Small intestine (tissue), 16 donors: ENCODE measurements at places on chromosomes 1 and 21.

DNA sequence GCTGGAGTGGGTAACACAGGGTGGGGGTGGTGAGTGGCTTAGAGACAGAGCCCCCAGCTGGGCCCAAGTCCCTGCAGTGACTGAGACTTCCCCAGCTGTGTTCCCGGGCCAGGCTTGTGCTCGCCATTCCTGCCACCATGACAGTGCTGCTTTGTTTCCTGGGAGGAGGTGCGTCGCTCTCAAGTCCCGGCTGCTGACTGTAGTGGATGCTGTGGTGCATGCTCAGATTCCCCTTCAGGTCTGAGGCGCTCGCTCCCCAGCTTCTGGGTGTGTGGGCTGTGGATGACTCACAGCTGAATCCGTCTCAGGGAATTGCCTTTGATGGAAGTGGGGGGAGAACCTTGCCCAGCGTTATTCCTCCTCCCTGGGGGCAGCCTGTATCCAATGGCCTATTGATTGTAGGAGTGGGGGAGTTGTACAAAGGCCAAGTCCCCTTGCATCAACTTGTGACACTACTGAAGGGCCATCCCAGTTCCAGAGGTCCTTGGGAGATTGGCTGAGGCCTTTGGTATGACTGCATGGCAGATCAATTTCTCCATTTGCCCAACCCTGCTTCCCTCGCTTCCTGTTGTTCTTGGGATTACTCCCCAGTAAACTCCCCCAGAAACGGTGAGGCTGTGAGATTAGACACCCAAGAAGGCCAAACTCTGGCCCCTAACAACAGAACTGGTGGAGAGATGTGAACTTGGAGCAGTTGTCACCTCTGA is 17.8 kb upstream of the POU3F1 start:
- no peak for DNase-seq

- DNase-seq = no peak
These were observed 37.6 kb upstream of the LMO4 start for GRCh38 chr1:87291107-87291506.

- DNase-seq = no peak
These were observed 8.7 kb upstream of the KCNK1 start for GRCh38 chr1:233605205-233605604.

DNA sequence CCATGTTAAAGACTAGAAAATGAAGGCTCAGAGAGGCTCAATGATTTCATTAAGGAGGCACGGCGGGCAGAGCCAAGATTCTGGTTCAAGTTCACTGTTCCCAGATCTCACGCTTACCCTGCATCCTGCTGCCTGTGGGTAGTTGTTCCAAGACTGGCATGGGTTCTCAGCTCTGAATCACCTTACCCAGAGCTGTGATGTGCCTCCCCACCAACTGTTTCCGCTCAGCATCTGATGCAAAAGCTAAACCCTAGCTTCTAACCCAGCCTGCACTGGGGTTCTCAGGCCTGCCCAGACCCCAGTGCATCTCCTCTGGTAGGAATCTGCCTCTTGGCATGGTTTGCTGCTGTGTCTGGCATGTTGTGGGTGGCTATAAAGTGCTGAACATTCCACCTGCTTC is 11.8 kb downstream of the TNR start:
- DNase-seq = no peak

- DNase-seq = no peak
These were observed 62.9 kb downstream of the SEC16B start for GRCh38 chr1:177907000-177907399.

- DNase-seq = no peak
These were observed 267.9 kb downstream of the PTPRU start for GRCh38 chr1:29504196-29504595.

- no peak for DNase-seq
These were observed 15.1 kb upstream of the HEATR1 start for GRCh38 chr1:236619398-236619797.
